ENCODE measurements at places on chromosomes 3 and 15. TPM values are rescaled to one million over a fixed set of nuclear protein-coding genes. Genes with fewer than 3 reads are reported as not detected.

The RGMA gene
- polyA plus RNA-seq: 1.2 TPM

The SLC15A2 gene
- 0.76 TPM for polyA plus RNA-seq

The CLDN16 gene
- not detected for polyA plus RNA-seq

The PSTPIP1 gene
- polyA plus RNA-seq: 5.4 TPM

DNA sequence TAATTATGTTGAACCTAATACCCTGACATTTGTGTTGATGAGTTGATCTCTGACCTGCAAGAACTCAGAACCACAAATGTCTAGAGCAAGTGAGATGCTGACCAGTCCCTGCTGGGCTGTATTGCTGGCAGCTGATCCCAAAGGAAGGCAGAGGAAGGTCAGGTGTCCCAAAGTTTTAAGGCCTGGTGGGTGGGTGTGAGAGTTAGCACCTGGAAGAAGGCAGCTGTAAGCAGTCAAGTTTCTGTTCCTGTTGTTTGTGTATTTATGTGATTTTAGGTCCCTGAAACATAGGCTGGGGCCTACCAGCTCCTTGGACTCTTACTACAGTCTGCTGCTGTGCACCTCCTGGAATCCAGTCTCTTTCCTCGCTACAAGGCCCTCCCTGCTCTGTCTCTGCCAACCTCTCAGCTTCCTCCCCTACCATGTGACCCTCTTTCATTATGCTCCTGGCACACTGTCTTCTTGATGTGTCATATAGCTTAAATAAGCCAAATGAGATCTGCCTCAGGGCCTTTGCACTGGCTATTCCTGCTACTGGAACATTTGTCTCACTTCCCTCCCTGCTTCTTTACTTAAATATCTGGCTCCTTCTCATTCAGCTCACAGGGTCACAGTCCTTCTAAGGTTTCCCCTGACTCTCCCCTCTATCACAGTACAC is 31.0 kb upstream of the ATOSA start:
- peak; percentile 31 for DNase-seq

DNA sequence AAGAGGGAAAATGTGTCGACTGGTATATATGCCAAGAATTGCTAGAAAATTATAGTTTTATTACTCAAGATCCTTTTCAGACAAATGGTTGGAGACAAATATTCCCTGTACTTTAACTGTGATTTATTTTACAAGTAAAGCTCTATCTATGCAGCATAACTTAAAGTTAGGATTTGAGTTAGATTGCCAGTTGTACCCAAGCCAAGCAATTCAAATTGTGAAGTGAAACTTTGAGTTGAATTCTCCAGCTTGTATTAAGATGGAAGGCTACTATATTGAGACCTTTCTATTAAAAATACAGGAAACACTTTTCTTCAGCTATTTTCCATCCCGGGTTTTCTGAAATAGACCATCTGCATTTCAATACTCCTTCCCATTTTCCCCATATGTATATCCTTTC is 333.1 kb upstream of the RBMS3 start:
- DNase-seq: no peak

GRCh38 chr15:98952381-98952803 is 55.2 kb downstream of the PGPEP1L start:
- DNase-seq: no peak

GRCh38 chr15:85625166-85625830 is 169.4 kb downstream of the KLHL25 start:
- no peak for DNase-seq

DNA sequence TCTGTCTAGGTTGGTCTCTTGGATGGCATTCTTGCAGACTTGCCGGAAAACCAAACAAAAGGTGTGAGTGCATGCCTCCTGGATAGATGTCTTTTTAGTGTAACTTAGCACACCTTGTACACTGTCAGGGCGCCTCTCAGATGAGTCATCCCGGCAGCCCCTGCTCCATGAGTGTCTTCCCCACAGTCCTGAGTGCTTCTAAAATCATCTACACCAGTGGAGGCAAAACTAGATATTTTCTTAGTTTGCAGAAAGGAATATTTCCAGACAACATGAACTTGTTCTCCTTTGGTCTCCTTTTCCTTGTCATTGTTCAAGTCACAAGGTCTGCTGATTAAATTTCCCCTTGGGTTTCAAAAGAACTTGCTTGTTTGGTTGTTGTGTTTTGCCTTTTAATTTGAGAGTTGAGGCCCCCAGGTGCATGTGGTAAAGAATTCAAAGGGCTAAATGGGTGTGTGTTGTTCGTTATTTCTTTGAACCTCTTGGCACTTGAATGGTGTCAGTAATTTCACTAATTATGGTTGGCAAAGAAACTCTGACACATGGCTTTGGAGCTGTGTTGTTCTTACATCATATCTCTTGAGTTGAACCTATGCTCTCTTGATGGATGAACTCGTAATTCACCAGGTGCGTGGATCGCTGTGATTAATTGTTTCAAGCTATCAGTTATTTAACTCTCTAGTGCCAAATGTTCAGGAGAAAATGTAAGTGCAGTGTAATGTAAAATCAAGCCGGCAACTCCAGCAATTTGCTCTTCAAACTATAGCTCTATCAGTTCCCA is 98.2 kb downstream of the IGF1R start:
- DNase-seq: no peak

Measured in foreskin keratinocyte (primary cell).